Sciatic nerve (tissue), 2 donors: ENCODE measurements at places on chromosomes 2 and 18. TPM values are rescaled to one million over a fixed set of nuclear protein-coding genes. Genes with fewer than 3 reads are reported as not detected.

DNA sequence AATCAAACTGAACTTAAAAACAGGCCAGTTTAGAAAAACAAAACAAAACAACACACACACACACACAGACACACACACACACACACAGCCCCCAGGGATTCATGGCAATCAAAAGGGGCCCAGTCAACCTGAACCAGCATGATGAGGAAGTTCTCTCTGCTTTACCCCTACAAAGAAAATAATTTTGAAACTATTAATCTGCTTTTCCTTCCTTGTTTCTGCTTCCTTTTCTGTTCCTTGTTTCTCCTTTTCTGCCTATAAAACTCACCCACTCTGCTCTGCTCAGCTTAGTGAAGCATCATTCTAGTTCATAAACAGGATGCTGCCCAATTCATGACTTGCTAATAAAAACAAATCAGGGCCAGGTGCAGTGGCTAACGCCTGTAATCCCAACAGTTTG, 203.1 kb downstream of the RAB3GAP1 start:
- DNase-seq: no peak

The ASB18 gene
- not detected for total RNA-seq

GRCh38 chr2:239095460-239096081, 247.7 kb downstream of the TWIST2 start:
- DNase-seq: no peak

GRCh38 chr2:167336213-167336612, 447.9 kb downstream of the XIRP2 start:
- no peak for DNase-seq

- no peak for DNase-seq
Measured at GRCh38 chr18:21115519-21116411, 4.2 kb upstream of the ROCK1 start.

GRCh38 chr2:42256505-42256904, 87.4 kb downstream of the EML4 start:
- DNase-seq: no peak

The TXNDC2 gene
- not detected for total RNA-seq

The COBLL1 gene
- 119 TPM for total RNA-seq

The HOXD12 gene
- total RNA-seq: not detected

GRCh38 chr2:55864351-55865084, 59.1 kb downstream of the EFEMP1 start:
- no peak for DNase-seq

DNA sequence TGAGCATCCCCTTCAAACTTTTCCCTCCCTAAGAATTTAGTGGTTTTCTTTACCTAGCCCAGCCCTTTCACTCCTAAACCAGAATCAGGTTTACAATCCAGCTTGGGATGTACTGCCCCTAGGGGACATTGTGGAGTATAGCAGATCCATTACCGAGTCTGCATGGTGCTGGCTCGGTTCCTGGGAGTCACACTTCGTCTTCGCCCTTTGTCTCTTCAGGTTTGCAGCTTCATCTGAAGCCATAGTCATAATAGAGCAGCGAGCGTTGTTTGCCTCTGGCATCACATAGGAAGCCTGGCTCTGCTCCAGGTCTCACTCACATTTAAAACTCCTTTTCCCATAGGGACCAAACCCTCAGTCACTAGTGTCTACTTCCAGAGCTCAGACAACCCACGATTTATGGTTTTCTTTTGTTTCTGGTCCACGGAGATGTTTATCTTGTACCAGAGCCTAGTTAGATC, 16.8 kb upstream of the LYPD6 start:
- DNase-seq: no peak

DNA sequence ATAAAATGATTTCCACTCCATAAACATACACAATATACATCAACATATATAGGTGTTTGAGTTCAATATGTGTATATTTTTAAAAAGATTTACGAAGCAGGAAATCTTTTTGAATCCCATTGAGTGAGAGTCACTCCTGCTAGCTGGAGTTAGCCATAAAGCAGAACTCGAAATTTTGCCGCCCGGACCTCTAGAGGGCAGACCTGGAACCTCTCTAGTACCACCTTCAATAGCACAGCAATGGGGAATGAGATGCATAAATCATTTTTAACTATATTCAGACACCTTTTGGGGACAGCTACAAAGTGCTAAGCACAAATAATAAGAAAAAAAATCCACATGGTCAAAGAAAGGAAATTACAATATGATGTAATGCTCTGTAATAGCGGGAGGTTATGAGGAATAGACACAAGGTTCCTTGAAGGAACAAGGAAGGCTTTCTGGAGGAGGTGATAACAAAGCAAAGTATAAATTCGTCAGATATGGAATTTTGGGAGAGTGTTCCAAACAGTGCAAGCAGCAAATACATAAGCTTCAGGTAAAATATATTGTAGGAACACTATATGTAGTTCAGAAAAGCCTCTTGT, 533.4 kb downstream of the ERBB4 start:
- no peak for DNase-seq

The NDC80 gene
- total RNA-seq: 1.3 TPM

DNA sequence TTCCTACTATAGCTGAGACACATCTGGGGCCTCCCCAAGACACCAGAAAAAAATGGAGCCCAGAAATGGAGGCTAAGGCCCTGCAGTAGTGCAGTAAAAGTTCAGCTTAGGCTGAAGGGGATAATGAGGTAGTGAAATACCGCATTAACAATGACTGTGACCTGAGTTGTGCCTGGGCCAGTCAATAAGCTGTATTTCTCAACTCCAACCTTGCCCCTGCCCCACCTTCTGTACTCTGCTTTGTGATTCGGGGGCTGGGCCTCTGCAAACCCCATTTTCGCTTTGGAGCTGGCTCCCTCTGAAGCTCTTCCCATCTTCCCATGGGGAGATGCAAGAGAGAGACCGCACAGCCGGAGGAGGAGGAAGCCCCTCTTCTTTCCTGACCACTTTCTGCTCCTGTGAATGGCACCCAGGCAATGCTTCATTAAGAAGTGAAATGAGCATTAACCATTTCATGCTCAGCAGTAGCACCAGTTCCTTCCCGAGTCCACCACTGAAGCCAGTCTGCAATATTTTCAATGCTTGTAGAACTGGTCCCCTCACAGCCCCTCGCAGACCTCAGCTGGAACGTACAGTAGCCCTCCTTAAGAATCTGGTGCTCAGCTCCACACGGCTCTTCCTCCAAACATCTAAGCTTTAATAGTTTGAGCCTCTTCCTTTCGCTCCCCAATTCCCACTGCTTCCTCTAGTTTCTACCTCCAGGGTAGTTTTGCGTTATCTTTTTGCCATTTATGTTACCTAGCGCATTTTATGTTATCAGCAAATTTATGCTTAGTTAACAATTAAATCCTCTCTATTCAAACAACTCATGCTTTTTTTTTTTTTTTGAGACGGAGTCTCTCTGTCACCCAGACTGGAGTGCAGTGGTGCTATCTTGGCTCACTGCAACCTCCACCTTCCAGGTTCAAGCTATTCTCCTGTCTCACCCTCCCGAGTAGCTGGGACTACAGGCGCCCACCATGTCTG, 32.6 kb upstream of the SCYGR1 start:
- no peak for DNase-seq

DNA sequence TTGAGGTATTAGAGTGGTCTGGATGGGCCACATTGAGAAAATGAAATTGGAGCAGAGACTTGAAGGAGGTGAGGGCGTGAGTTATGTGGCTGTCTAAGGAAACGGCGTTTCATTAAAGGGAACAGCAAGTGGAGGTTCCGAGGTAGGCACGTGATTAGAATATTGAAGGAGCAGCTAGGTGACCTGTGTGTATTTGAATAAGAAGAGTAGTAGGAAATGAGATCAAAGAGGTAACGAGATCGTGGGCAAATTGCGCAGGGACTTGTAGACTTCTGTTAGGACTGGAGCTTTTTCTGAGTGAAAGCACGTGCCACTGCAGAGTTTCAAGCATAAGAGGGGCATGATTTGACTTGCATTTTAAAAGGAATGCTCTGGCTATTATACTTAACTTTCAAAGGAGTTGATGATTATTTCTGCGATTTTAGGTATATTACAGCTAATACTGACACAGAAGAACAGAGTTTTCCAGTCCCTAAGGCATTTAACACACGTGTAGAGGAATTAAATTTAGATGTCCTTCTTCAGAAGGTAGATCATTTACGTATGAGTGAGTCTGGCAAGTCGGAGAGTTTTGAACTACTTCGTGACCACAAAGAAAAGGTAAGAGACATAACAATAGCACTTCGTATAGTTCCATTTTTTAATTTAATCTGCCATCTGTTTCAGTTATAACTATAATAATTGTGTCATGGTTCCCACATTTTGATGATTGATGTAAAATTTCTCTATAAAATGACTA, 48.7 kb downstream of the RMDN2 start:
- no peak for DNase-seq

- no peak for DNase-seq
Measured at GRCh38 chr18:57043241-57043640, 103.6 kb upstream of the BOD1L2 start.

The UGT1A6 gene
- total RNA-seq: not detected

DNA sequence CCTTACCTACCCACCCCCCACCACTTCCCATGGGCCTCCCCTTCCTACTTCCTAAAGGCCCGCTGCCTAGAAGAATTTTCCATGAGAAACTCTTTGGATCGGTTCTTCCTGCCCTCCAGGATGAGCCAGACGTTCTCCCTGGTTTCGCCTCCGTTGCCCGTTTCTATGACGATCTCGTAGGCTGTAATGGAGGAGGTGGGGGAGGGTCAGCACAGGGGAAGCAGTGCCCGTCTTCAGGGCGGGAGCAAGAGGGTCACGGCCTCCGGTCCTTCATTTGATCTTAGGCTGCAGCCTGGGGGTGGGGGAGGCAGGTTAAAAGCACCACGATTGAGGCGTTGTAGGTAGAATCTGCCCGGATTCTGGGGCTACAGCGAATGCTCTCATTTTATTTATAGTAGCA, 172.0 kb downstream of the LOXHD1 start:
- DNase-seq: no peak

DNA sequence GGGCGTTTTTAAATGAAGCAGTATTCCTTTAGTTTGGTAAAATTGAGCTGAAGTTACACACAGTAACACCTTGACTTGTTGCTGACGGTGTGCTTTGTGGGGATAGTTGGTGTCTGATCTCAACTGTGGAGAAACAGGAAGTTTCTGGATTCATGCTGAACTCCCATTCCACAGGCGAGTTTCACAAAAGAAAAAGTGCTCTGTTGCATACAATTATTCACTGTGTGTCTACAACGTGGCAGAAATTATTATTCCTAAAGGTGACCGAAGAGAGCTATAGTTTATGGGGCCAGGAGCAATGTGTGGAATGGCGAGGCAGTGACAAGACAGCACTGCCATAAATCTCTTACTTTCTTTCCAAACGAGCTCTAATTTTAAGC, 463 bp upstream of the CABYR start:
- DNase-seq: no peak

GRCh38 chr2:153953761-153954160, 82.0 kb downstream of the GALNT13 start:
- DNase-seq: no peak

The AQP12B gene
- total RNA-seq: not detected

DNA sequence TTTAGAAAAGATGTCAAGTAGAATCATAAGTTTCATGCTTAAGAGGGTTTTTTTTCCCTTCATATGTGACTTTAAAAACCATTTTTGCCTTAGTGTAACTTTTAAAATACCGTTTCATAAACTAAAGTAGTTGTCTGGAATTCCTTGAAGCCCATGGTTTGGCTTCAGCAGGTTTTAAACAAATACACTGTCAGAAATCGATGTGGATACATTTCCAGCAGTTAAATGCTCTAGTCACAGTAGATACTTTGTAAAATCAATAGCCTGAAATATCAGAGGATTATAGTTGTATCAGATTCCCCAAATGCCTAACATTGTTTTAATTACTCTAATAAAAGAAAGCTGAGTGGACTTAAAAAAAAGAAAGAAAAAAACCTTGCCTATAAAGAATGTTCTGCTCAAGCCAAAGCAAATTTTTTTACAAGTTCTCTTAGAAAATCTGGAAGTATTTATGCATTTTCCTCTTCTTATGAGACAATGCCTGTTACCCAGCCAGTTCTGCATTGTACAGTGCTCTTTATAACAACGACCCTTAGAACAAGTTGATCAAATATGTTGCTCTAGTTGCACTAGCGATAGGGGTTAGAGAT, 260.5 kb downstream of the LTBP1 start:
- no peak for DNase-seq

DNA sequence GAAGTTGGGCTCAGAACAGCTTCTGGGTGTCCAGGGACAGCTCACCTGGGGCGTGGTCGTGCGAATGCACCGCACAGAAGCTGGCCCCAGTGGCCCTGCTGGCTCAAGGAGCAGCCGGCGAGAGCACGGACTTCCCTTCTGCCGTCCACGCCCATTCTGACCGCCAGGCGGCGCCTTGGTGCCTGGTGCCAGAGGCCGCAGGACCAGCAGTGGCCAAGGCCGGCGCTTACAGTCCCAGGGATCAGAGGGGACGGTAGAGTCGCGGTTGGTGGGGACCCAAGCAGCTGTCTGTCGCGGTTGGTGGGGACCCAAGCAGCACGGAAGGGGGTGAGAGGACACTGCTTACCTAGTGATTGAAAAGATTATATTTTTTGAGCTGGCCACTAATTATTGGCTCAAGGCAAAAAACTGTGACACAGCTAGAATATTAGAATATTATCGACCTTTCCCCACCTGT, 25.7 kb downstream of the NPPC start:
- DNase-seq: peak; percentile 82

DNA sequence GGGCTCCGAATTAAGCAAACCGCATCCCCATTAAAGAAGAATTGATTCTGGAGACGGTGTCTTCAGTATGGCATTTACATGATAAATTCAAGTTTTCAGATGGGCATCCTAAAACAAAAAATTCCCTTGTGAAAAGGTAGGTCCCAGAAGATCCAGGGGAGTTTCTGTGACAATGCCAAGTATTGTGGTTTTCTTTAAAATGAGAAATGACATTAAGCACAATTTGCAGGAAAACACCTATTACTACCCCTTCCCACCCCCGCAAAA, 689 bp upstream of the YWHAQ start:
- DNase-seq: no peak

DNA sequence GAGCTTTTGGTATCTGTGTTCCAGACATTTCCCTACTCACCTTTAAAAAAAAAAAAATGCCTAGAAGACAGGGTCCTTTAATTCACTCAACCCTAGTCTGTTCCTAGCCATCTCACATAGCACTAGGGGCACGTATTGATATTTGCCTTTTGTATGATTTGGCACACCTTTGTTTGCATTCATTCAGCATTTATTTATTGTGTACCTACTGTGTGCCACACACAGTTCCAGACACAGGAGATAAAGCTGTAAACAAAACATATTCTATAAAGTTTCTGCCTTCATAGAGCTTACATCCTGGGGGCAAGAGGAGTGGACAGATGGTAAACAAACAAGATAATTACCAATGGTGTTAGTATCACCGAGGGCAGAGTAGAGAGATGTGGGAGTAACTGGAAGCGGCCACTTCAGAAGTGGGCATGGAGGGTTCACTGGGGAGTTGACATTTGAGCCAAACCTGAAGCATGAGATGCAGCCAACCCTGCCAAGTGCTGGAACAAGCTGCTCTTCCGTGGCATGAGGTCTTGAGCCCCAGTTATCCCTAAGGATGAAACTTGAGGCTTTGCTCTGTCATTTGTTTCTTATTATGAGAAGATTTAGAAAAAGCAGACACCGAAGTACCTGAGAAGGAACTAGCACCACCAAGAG, 18.2 kb downstream of the MAPRE2 start:
- no peak for DNase-seq

The CSRNP3 gene
- 8.3 TPM for total RNA-seq

The SIX3 gene
- total RNA-seq: not detected

The COX5B gene
- total RNA-seq: 140 TPM
